ENCODE measurements at places on chromosomes 7 and 10.

- DNase-seq = no peak
These were observed 137.6 kb upstream of the THSD7A start for GRCh38 chr7:11969643-11970042.

- DNase-seq = no peak
These were observed 44.2 kb downstream of the MINDY4 start for GRCh38 chr7:30815388-30815854.

DNA sequence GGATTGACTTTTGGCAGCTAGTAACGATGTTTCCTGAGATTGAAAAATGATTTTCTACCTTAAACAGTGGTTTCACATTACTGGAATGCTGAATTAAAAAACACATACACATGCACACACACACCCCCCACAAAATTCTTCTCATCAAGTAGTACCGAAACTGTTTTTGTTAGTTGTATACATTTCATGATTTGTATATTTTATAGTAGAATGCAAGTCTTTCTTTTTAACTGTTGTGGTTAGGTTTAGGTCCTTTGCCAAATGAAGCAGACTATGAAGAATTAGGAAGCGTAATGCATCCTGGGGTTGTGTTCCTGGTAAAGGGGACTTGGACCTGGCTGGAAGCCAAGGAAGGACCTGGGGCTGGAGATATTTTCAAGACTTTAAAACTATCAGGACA lies 505.8 kb downstream of the SUGCT start:
- DNase-seq = no peak

DNA sequence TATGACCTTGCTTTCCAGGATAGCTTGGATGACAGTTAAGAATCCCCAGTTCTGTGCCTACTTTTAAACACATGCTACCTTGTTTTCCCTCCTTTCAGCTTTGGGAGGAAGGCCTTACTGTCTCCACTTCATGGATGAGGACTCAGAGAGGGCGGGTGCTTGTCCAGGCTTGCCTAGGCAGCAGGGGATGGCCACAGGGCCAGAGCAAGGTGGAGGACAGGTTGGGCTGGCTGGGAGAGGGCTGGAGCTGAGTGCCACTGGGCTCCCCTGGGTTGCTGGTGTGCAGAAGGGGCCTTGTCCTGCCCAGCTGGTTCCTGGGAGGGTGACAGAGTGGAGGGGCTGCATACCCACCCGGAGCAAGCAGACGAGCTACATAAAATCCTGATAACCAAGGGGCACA lies 117.8 kb downstream of the GRK5 start:
- no peak for DNase-seq

DNA sequence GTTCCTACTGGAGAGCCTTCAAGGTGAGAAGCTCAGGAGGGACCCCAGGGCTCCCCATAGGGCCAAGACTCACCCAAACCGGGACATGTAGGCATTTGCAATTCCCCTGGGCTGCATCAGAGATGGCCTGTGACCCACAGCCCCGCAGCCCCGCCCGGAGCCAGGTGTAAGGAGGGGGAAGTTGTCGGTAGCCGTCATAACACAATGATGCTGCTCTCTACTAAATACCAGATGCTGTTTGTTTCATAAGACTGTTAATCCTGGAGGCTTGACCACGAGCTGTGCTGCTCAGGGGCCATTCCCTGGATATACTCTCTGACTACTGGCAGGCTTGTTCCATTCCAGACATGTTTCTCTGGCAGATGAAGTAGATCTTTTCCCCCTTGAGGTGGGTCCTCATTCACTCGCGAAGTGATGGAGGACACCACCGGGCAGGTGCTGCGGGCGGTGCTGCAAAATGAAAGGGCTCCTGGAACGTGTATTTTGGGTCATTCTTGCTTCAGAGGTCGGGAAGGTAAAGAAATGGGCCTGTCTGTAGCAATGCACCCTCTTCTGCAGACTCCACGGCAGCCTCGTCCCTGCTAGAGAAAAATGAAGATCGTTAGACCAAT lies 61.1 kb downstream of the MKI67 start:
- no peak for DNase-seq

DNA sequence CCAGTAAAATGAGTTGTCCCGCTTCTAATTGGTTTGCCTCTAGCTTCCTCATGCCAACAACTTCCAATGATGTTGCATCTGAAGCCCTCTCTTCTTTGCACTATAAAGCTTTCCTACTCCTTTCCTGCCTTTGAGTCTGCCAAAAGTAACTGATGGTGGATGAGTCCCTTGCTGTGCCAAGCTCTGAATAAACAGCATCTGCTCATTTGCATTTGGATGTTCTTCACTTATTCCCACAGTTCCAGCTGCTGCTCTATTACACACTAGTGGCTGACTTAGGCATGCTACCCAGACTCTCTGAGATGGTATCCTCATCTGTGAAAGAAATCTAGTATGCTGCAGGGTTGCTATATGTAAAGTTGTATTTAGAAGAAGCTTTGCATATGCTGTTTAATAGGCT lies 24.9 kb downstream of the SFR1 start:
- DNase-seq = no peak

GRCh38 chr7:38478404-38478803 lies 152.8 kb downstream of the AMPH start:
- DNase-seq = peak; percentile 1

GRCh38 chr7:51069411-51070083 lies 247.1 kb downstream of the COBL start:
- peak; percentile 15 for DNase-seq

DNA sequence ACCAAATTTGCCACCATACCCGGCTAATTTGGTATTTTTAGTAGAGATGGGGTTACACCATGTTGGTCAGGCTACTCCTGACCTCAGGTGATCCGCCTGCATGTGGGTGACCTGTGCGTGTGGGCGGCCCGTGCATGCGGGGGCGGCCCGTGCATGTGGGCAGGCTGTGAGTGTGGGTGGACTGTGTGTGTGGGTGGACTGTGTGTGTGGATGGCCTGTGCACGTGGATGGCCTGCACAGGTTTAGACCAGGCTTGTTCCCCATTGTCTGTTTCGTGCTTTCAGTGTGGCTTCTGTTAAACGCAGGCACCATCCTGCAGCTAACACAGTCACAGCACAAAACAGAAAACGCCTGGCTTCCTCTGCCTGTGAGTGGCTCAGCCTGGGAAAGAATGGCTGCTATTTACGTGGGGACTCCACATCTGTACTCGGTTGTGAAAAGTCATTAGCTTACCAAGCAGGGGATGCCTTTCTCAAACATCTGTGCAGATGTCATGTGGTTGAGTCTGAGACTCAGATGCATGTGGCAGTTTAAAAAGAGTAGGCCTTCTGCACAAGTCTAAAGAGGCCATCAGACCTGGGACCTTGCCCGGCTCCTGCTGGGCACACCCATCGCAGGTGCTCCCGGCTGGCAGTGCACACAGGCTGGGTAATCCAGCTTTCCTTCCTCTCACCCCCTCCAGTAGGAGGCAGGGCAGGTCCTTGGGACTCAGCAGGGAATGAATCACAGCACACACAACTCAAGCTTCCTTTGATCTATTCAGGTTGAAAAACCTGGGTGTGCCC lies 91.6 kb downstream of the COBL start:
- peak; percentile 5 for DNase-seq

DNA sequence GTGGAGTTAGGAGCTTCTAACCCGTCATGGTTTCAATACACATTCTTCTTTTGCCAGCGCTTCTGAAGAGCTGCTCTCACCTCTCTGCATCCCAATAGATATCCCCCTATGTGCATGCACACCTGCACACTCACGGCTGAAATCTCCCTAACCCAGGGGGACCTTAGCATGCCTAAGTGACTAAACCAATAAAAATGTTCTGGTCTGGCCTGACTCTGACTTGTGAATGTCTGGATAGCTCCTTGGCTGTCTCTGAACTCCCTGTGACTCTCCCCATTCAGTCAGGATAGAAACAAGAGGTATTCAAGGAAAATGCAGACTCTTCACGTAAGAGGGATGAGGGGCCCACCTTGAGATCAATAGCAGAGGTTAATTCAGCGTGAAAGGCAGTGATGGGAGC lies 22.4 kb downstream of the PRSS2 start:
- DNase-seq = no peak

DNA sequence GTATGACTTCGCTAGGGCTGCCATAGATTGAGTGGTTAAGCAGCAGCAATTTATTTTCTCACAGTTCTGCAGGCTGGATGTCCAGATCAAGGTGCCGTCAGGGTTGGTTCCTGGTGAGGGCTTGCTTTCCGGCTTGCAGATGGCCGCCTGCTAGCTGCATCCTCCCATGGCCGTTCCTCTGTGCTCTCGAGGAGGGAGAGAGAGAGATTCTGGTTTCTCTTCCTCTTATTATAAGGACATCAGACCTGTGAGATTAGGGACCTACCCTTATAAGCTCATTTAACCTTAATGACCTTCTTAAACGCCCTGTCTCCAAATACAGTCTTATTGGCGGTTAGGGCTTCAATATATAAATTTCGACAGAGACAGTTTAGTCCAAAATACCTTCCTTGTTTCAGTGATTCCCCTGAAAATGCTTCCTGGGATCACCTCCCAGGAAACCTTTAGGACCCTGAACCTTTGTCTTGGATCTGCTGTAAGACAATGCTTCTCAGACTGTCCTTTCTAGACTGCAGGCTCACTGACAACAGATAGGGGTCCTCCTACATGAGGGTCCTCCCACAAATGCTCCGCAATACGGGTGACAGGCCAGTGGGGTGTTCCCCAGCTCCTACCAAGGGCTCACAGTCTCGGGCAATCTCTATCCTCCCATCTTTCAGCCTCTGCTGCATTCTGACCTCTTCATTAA lies 82.5 kb upstream of the BAIAP2L1 start:
- DNase-seq = no peak

DNA sequence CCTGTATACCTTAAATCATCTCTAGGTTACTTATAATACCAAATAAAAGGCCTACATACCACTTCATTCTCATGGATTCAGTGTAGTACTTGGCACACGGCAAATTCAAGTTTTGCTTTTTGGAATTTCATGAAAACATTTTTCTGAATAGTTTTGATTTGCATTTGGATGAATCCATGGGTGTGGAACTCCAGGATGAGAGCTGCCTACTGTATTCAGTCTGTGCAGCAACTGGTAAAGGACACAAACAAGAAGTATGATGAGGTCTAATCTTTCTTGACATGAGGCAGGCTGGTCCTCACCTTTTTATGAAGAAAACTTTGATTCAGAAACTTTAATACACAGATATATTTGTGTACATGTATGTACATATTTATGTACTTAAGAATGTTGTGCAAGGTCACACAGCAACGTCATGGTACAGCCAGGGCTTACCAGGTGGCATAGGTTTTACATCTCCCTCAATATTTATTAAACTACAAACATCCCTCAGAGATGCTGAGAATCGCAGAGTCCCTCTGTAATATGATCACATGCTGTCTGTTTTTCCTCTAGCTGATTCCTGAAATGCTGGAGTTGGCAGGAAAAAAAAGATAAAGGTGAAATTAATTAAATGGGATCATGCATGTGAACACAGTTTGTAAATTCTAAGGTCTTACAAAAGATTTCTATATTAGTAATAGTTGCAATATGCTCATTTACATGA lies 239.6 kb downstream of the PRKG1 start:
- no peak for DNase-seq

GRCh38 chr10:33476757-33477273 lies 142.3 kb upstream of the NRP1 start:
- no peak for DNase-seq

GRCh38 chr7:120996333-120996987 lies 7.9 kb downstream of the CPED1 start:
- DNase-seq = peak; percentile 85

DNA sequence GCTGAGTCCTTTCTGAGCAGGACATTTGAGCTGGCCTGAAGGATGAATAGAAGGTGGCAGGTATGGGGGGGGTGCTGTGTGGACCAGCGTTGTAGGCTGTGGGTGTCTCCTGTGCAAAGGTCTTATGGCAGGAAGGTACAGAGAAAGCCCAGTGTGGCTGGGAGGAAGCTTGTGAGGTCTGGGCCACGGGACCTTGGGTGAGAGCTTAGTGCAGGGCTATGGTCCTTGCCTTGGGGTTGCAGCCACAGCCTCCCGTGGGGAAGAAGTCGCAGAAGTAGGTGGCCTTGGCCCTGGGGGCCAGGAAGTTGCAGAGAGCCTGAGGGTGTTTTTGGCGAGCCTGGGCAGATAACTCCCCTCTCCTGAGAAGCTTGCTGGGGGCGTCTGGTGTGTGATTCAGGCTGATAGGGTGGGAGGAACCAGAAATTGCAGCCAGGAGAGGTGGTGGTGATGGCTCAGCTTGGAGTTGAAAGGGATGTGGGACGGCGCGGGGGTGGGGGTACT lies 172.0 kb upstream of the TNRC18 start:
- peak; percentile 73 for DNase-seq

GRCh38 chr7:70681469-70682350 lies 450.2 kb upstream of the GALNT17 start:
- DNase-seq = no peak

DNA sequence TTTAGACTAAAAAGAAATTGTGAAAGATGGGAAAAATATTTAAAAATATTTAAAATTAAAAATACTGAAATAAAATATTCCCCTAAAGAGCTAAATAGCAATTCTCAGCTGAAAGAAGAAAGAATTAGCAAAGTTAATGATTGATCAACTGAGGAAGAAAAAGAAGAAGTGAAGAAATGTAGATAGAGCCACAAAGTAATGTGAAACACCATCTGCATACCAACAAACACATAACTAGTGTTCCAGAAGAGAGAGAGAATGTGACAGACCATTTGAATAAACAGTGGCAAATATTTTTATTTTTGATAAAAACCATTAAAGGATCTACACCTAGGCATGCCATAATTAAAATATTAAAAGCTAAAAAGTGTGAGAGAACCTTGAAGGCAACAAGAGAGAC lies 784.5 kb upstream of the ZWINT start:
- no peak for DNase-seq

- DNase-seq = no peak
These were observed 17.8 kb downstream of the HNRNPA2B1 start for GRCh38 chr7:26182706-26183105.

GRCh38 chr7:13834328-13834761 lies 155.1 kb downstream of the ETV1 start:
- no peak for DNase-seq

DNA sequence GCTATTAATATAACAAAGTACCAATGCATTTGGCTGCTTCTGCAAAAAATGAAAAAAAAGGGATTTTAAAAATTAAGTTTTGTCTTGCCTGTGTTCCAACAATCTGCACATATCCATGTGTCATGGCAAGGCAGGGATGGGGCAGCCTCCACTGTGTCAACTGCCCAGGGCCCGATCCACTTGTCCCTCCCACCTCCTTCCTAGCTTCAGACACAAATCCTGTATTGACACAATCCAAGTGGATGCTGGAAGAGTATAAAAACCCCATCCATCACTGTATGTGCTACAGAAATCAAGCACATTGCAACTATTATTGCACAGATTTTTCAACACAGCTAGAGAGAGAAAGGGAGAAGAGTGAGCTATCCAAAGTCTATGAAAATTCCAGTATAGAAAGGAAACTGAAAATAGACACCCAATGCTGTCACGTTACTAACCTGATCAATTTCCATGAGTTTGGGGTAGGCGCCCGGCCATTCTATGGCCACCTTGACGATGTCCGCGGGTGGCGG lies 106.4 kb downstream of the ELMO1 start:
- DNase-seq = no peak
